ENCODE measurements at places on chromosomes 16 and 17.

DNA sequence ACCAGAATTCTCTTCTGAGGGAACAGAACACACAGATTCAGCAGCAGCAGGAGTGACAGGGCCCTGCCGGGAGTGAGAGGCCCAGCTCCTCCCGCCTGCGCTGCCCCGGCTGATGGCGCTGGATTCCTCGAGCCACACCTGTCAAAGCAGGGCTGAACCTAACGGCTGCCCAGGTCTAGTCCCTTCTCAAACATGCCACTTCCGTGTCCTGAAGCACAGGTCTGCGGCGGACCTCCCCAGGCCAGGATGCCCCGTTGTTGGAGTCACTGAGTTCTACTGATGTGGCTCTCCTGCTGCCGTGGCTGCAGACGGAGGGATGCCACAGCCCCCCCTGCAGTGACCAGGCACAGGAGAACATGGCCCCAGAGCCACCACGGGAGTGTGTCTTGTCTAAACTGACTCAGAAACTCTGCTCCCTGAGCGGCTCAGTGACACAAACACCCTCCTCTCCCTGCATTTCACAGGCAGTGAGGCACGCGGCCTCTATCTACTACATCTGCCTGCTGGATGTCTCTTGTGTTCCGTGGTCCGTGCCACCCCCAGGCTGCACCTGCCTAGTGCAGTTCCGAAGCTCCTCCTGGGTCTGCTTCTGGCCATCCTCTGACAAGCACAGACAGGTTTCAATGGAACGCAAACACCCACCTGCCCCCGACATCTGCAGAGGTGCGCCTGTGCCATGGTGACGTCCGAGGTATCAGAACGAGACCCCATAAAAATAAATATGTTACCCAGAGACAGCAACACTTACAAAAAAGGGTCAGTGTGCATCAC, 44.7 kb upstream of the DNAH17 start:
- no peak for DNase-seq

GRCh38 chr16:708019-708418, 2.4 kb upstream of the FBXL16 start:
- DNase-seq, result no peak

DNA sequence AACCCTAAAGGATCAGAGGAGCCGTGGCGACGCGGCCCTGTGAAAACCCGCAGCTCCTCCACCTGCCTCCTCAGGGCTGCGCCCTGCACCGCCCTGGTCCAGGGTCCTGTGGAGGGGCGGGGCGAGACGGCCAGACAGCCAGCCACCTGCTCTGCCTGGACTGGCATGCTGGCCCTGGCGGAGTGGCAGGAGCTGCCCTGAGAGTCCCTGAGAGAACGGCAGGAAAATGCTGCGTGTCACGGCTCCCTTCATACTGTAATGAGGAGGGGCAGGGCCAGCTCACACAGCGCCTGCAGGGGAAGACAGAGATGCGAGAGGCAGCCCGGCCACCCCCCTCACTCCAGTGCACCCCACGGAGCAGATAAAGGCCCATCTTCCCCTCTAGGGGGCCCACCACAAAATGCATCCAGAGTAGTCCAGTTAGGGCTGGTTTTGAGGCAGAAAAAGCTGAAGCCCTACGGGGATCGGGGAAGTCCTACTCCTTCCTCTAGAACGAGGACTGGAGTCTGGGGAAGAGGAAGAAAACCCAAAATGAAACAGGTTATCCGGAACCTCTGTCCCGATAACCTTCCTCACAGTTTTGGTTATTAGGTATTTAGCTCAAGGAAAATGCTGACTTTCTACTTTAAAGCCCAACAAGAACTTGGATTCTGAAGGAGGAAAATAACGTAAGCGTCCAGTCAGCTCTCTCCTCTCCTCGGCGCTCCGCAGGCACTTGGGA, 97.6 kb upstream of the DNAH17 start:
- no peak for DNase-seq

GRCh38 chr16:27305839-27306442, 7.8 kb upstream of the IL4R start:
- no peak for DNase-seq

DNA sequence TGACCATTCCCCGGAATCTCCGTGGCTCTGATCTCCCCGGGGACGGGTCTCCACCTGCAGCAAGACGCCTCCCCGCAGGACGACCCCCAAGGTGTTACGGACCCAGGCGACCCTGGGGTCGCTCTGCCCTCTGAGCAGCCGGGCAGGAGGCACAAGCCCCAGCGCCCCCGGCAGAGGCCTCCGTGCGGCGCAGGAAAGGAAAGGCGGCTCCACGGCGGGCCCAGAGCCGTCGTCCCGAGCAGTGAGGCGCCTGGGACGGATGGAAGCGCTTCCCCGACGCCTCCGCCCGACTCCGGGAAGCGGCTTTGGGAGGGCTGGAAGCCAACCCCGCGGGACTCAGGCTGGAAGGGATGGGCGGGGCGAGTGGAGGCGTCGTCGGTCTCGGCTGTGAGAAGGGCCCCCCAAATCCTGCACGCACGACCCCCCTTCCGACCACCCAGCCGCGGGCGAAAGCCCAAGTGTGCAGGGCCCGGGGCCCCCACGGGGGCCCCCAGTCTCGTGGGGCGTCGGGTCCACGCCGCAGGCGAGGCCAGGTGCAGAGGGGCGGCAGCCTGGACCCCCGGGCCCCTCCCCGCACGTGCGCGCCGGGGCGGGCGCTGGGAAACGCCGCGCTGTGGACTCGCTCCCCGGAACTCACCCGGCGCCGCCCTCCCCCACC, 32.7 kb upstream of the RPH3AL start:
- peak; percentile 34 for DNase-seq

DNA sequence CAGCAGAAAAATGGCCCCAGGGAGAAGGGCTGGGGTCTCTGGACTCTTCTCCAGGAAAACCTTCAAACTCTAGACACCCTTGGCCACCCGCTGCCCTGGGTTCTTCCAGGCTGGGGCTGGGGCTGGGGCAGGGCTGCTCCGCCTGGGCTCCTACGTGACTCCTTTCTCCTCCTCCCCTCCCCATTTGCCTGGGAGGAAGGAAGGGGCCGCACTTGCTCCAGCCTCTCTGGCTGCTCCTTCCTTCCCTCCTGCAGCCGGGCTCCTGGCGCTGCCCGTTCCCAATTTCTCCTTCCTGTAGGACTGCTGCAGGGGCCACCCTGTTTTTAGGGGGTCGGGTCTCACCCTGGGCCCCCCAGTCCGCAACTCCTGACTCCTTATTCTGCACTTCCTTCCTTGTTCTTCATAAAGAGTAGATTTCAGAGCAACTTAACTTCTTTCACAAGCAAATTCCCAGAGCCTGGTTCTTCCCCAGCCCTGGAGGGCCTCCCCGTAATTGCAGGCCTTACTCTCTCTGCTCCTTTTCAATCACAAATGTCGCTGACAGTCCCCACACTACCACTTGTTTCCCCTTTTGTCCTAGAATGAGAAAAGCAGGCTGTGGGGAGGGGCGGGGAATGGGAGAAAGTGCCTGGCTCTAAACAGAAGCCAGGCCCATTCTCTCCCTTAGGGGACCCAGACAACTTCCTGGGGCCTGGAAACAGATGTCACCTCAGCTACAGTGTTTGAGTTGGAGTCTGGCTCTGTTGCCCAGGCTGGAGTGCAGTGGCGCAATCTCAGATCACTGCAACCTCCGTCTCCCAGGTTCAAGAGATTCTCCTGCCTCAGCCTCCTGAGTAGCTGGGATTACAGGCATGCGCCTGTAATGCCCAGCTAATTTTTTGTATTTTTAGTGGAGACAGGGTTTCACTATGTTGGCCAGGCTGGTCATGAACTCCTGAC, 137.8 kb downstream of the ENGASE start:
- no peak for DNase-seq

DNA sequence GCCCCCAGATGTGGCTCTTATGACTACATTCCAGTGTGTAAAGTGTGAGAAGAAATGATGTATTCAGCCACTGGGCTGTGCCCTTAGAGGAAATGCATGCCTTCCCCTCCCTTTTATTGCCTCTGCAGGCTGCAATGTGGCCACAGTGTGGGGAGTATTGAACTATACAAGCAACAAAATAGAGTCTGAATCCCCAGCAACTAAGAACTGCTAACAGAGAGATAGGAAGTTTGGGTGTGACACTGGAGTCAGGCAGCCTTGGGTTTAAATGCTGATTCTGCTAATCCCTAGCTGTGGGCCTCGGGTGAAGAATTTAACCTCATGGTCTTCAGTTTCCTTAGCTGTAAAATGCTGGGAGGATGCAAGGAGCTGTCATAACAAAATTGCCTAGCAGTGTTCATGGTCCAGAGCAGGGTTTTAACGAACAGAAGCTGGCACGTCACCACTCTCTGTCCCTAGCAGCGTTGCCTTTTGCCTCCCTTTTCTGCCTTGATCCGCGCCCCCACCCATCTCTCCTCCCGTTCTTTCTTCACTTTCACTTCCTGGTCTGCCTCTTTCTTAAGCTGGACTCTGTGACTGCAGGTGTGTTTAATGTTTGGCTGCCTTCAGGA, 50.3 kb downstream of the KPNA2 start:
- no peak for DNase-seq

DNA sequence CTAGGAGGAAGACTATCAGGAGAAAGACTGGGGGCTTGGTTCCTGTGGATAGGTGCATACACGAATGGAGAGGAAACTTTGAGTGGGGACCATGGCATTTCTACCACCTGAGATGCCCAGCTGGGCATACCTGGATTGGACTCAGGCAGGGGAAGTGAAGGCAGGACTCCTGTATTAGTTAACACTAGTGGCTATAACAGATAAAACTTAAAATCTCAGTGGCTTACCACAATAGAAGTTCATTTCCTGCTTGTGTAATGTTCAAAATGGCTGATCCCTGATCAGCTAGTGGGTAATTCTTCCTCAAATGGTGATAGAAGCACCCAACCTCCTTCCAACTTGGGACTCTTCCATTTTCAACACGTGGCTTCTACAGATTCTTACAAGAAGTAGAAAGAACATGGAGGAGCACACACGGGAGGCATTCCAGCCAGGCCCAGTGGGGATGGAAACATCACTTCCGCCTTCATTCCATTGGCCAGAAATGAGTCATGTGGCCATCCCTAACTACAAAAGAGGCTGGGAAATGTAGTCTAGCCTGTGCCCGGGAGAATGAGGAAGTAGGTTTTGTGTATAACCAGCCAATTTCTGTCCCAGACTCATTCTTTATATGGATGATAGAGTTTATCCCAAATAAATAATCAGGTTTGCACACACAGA, 112.1 kb downstream of the UTP18 start:
- no peak for DNase-seq

DNA sequence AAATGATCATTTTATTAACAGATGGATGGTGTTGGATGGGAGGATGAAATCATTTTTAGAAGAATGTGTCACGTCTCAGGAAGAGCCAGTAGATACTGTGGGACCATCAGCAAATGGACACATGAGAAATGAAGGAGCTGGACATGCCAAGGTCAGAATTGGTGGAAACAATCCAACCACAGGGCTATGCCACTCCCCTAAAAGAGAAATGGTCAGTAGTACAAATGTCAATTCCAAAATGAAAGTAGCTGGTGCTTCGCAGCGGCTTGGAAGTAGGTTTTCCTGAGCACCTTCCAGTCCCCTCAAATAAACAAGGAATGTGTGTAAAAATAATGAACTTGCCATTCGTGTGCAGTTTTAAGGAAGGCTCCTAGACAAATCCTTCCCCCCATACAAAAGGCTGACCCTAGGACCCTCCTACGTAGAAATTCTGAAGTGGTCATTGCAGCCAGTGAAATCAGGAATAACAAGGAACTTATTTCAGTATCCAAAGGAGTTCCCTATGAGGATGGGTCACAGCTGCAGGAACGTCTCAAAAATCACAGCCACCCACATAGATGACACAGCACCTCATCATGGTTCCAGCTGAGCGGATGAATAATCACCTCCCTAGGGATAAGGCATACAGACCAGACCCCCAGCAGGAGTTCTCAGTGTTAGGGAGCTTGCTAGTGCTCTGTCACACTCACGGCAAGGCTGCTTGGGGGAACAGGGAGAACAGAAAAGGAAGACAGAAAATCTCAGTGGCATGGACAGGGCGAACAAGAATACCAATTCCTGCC, 239.2 kb downstream of the HS3ST3A1 start:
- no peak for DNase-seq

- DNase-seq, result no peak
Observed at GRCh38 chr17:17493249-17493985, 2.8 kb downstream of the RASD1 start.

DNA sequence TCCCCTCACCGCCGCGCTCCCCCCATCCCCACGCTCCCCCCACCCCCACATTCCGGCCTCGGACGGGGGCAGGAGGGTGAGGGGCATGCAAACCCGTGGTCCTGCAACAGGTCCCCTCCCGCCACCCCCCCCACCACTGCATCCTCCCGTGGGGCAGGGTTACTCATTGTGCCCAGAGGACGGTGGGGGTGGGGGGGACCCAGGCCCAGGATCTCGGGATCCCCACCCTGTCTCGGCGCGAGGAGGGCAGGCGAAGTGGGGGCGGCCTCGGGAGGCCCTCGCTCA, 8.5 kb downstream of the SLC22A31 start:
- DNase-seq, result no peak

GRCh38 chr16:14502932-14503741, 126.9 kb downstream of the PARN start:
- DNase-seq, result no peak

DNA sequence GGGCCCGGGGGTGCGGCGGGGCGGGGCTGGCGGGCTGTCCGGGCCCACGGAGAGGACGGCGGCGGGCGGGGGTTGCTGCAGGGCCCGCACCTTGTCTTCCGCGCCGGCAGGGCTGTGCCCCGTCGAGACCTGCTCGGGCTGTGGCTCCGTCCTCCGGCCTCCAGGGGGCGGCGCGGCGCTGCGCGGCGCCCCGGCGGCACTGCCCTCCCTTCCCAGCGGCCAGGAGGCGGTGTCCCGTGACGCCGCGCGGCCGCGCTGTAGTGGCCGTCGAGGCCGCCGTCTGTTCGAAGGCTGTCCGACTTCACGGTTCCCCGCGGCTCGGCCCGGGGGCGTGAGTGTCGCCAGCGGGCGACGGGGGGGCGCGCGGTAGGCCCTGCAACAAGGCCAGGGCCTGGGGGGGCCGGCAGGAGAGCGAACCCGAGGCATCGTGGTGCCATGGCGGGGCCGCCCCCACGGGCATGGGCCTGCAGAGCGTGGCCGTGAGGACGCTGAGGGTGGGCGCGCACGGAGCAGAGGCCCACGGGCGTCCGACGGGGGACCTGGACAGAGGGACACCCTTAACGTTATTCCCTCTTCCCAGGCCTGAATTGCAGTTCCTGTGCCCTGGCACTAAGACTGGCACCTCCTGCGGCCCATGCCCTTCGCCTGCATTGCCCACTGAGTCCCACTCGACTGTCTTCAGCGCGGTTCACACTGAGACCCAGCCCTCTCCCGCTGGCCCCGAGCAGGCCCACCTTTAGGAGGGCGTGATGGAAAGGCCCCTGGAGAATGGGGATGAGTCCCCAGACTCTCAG, at the start of gene PLEKHG4:
Gene PLEKHG4, plus strand, starts transcription at position 237 of the 794 bp plus-strand sequence. Its CDS starts 513 bp downstream, at position 750.
- DNase-seq, result peak; percentile 84

GRCh38 chr16:19167710-19168370, at the start of gene SYT17:
SYT17 (plus strand) TSS chr16:19168240; CDS start chr16:19168647, 407 bp downstream.
- DNase-seq, result no peak

DNA sequence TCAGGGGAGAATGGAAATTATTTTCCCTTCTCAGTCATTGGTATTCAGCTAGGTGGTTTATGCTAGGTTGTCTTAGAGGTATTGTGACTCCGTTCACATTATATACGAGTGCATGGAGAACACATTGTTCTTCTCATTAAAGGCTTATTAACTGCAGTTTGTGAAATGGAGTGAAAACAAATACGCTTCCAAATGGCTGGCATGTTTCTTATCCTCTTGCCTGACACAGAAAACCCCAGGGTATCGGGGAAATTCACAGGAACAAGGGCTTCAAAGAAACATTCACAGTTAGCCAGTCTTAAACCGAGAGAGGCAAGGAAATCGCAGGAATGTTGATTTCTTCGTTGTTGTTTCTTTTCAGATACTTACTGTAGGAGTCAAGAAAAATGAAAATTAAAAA, 1047.9 kb upstream of the RBFOX1 start:
- no peak for DNase-seq
